ENCODE measurements at places on chromosomes 7 and 10.

DNA sequence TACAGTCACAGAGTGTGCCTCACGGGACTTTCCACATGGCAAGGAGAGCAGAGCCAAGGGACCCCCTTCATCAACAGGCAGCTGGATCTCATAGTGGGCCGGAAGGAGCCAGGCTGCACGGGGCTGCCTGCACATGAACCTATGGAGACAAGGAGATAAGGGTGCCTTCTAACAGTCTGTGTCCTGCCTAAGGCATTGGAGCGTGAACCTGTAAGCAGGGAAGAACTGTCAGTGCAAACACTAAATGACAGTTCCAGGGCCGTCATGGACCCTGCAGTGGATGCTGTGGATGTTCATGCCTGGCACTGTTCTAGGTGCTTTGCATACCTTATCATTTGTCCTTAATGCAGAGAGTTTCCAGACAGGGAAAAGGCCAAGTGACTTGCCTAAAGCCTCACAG lies 85.9 kb downstream of the WIPF3 start:
- DNase-seq: no peak

DNA sequence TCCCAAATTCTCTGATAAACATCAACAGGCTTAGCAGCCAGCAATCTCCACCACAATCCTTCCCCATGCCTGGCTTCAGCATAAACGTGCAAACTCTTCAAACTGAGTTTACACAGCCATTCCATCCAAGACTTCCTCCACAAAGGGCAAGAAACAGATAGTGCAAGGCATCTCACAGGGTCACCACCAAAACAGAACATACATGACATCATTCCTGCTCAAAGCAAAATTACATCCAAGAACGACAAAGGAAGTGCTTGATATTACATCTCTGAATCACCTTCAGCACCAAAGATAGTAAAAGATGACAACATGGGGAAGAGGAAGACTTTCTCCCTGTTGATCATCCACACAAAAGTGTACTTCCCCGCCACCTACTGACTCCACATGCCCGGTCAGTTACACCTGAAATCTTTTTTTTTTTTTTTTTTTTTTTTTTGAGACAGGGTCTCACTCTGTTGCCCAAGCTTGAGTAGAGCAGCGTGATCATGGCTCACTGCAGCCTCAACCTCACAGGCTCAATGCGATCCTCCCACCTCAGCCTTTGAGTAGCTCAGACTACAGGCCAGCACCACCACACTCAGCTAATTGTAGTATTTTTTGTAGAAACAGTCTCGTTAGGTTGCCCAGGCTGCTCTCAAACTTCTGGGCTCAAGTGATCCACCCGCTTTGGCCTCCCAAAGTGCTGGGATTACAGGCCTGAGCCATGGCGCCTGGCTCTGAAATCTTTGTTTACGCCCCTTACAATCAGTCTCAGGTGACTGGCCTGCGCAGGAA lies 127.5 kb downstream of the PARD3 start:
- no peak for DNase-seq

DNA sequence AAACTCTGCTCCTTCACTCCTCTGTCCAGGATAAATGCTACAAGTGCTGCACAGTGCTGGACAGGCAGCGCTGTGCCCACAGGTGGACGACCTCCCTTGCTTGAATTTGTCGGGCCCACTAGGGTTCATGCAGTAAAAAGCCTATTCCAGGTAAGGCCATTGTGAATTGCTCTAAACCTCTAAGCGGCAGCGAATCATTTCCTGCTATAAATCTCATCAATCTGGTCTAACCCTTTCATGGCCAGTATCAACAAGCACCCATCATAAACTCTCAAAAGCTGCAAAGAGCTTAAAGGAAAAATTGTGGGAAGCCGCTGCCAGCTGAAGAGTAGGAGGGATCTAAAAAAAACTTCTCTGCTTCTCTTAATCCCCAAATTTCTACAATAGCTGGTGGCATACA lies 134.2 kb downstream of the SLC25A13 start:
- DNase-seq: no peak

DNA sequence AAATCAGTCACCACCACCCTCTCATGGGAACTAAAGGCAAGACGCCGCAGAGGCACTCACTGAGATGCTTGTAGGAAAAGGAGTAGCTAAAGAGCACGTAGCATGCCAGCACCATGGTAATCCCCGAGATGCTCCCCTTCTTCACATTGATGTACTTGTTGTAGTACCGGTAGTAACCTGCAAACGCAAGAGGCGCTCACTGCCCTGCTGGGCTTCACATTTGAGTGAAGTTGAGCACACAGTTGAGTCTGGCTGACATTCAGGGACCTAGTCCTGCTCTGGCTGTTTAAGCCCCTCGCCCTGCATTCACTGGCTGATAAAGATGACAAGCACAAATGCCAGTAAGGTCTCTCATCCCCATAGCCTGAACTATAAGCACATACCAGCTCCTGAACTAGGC lies 6.9 kb downstream of the ATP5MF start:
- no peak for DNase-seq

DNA sequence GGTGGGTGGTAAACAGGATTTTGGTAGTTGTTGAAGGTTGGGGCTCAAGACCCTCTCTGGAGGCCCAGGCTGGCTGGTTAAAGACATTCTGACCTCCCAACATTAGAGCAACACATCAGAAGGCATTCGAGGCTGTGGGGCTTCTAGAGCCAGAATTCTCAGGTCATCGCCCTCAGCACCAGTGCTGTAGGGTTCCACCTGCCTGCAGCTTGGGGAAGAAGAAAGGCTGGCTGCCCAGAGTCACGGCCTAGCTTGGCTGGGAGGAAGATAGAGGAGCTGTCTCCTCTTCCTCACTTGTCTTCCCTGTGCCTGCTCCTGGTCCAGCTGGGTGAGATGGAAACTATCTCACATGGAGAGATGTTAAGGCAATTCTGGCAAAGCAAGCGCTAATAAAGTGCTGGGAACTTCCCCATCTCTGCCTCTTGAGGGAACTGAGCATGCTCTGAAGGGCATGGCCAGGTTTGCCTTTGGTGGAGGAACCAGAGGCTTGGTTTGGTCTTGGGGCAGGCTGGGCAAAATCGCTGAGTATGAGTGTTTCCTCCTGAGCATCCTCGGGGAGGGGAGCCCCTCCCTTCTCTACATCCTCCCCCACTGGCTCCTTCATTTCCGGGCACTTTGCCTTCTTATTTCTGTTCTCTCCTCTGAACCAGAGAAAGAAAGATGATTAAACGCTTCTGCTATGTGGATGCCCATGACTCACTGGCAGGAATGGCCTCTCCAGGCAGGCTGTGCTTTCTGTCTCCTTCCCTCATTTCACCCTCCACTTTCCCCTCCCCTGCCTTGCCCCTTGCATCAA lies 509.0 kb upstream of the PODXL start:
- no peak for DNase-seq

DNA sequence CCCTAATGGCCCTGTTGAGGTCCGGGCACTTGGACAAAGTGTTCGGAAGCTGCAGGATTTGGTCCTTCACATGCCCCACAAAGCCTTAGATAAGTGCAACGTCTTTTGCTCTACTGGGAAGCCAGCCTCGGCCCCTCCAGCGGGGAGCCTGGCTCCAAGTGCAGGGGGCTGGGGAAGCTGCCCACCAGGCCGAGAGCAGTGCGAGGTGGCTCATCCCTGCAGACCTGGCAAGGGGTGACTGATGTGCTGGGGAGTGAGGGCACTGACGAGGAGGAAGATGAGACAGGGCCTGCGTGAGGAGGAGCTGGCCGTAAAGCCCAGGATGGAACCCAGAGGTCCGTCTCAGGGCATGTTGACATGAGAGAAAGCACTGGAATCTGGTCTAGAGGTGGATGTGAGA lies 135.8 kb upstream of the NPS start:
- DNase-seq: no peak

- DNase-seq: no peak
Observed at GRCh38 chr7:44930921-44931320, 45.6 kb upstream of the PURB start.

DNA sequence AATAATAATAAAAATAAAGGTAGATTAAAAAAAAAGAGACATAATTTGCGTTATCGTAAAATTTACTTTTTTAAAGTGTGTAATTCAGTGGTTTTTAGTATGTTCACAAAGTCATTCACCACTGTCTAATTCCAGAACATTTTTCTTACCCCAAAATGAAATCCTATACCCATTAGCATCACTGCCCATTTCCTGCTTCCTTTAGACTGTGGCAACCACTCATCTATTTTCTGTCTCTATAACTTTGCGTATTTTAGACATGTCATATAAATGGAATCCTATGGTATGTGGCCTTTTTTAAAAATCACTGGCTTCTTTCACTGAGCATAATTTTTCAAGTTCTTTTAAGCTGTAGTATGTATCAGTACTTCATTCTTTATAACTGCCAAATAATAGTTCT lies 53.6 kb downstream of the KAT6B start:
- no peak for DNase-seq

GRCh38 chr10:60163786-60164185 lies 225.9 kb downstream of the ANK3 start:
- DNase-seq: no peak

GRCh38 chr10:129784291-129784690 lies 179.8 kb downstream of the EBF3 start:
- DNase-seq: no peak

DNA sequence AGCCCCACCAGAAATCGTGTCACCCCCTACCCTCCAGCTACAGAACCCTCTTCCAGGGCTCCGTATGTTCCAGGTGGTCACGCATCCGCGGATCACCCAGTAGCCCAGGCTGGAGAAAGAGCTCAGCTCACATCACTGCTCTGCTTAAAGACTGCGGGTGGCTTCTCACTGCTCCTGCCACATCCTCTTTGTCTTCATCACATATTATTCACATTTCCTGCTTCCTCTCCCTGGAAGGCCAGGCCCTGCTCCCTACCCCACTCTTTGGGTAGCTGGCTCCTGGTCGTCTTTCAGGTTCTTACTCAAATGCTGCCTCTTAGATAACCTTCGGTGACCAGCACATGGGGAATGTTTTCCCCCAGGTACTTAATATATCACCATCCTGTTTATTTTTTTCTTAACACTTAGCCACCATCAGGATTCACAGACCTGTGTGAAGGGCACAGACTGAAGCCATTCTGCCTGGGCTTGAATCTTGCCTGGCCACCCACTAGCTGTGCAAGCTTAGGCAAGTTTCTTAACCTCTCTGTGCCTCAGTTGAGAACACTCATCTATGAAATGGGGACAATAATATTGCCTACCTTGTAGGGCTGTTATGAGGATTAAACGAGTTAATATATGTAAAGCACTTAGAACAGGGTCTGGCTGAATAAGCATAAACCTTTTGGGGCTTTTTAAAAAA lies 307.8 kb downstream of the PRPF18 start:
- DNase-seq: no peak

DNA sequence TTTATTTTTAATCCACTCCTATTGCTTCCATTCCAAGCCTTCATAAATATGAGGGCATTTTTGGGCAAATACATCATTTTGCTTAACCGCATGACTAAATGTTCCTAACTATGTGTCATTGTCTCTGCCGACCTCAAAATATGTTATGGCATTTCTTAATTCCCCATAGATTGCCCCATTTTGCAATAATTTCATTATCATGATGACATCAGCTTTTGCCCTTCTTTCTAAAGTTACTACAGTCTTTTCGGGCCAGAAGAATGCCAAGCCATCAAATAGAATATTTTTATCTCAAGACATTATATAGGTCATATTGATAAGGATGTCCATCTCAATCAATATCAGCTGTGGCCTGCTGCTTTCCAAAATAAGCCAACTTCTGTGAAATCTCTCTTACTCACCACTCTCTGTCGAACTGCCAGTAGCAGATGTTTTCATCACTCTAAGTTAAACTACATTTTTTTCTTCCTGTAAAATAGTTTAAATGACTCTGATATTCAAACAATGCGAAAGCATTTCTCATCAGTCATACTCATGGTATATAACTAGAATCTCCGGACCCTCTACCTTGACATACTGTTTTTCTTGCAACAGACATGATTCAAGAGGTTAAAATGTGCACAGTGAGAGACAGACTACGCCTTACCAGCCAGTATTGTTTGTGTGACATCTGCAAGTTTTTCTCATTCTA lies 1254.6 kb upstream of the CELF2 start:
- DNase-seq: no peak

GRCh38 chr7:47252675-47253074 lies 329.2 kb downstream of the TNS3 start:
- no peak for DNase-seq

- no peak for DNase-seq
Observed at GRCh38 chr7:519484-520390, at the start of gene PDGFA. PDGFA (minus strand) TSS chr7:519846; CDS start chr7:519001, 845 bp downstream.

GRCh38 chr7:42222891-42223290 lies 14.1 kb downstream of the GLI3 start:
- DNase-seq: no peak

GRCh38 chr10:77350711-77351119 lies 286.9 kb downstream of the KCNMA1 start:
- no peak for DNase-seq

- peak; percentile 95 for DNase-seq
Observed at GRCh38 chr7:55018361-55019190, at the start of gene EGFR. EGFR (plus strand) TSS chr7:55019017; CDS start chr7:55019278, 261 bp downstream.

GRCh38 chr10:77784856-77785255 lies 141.7 kb downstream of the DLG5 start:
- DNase-seq: no peak

- DNase-seq: no peak
Observed at GRCh38 chr7:24690251-24690650, 67.0 kb downstream of the GSDME start.

GRCh38 chr7:74475987-74476350 lies 22.3 kb downstream of the GTF2IRD1 start:
- no peak for DNase-seq

- DNase-seq: no peak
Observed at GRCh38 chr10:42960491-42960990, 116.3 kb upstream of the RET start.

DNA sequence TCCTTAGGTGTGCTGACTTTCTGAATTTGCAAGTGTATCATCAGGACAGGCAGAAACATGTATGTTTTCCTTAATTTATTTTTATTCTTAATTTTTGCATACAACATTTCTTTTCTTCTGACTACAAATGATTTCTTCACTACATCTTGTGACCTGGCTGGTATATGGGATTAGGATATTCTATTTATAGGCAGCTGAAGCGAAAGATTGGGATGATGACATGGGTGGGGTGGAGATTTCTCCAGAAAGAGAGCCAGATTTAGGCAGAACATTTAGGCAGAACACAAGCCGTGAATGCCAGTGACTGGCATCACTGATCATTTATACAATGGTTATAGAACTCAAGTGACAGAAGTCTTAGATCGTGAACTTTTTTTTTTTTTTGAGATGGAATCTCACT lies 256.7 kb downstream of the KLF6 start:
- DNase-seq: no peak

- no peak for DNase-seq
Observed at GRCh38 chr10:97943294-97943693, 87.1 kb downstream of the CRTAC1 start.

- no peak for DNase-seq
Observed at GRCh38 chr7:147578196-147578595, 1012.4 kb upstream of the C7orf33 start.

GRCh38 chr10:71816936-71817618 lies 34.0 kb downstream of the PSAP start:
- no peak for DNase-seq

DNA sequence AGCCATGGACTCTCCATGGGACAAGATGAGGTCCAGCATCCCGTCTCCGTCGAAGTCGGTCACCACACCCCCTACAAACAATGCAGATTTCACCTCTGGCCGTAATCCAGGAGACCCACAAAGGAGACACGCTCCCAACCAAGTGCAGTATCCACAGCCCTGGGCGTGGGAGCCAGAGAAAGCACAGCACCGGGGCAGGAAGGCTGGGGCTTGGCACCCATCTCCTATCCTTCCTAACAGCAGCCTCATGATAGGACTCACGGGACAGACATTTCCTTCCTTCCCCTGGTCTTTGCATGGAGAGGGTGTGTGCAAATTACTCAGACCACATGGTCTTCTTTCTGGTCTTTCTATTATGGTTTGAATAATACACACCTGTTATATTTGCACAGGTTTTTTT lies 46.3 kb downstream of the GOLGA7B start:
- no peak for DNase-seq

Measured in upper lobe of left lung (tissue), 6 donors.